AG08396 (cell line): ENCODE measurements at places on chromosomes 1 and 21.

DNA sequence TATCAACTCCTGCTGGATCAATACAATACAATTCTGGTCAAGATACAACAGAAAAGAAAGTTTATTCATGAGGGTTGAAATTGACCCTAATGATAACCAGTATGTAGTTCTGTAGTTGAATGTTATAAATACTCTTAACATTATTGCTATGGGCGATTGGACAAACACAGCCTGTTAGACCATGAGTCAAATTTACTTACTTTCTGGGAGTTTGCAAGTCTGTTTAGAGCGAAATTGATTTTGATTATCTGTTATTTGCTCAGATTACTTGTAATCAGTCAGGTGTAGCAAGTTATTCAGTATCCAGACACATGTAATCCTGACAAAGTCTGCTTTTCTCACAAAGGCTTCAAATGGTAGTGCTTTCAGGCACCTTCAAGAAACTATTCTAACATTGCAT is 216.6 kb upstream of the B3GALT2 start:
- no peak for DNase-seq

DNA sequence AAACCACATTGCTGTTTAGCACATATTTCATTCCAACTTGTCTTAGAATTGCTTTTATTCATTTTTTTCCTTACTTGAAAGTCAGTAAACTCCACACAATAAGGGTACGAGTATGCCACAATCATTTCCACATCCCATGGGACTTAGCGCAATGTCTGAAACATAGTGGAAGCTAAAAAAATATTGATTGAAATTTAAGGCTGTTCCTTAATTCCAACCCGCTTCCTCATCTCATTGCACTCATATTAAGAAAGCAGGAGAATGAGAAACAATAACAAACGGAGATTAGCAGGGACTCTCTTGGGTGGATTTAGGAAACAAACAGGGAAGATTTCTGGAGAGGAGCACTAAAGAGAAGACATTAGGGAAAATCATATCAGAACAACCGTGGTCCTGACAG is 39.3 kb upstream of the RGS4 start:
- no peak for DNase-seq

DNA sequence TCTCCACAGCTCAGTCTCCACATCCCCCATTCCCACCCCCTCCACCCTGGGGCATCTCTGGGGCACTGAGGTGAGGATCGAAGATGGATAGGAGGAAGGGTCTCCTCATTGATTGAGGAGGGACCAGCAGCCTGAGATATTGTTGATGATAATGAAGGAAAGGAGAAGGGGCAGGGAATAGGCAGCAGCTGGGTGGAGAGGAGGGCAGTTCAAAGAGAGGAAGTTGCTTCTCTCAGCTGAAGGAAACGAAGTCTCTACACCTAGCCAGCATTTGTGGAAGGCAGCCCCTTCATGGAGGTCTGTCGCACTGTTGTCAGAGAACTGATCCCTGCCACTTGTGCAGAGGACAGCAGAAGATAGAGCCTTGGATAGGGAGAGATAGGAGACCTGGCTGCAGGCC is 5.7 kb downstream of the KNCN start:
- DNase-seq = no peak

DNA sequence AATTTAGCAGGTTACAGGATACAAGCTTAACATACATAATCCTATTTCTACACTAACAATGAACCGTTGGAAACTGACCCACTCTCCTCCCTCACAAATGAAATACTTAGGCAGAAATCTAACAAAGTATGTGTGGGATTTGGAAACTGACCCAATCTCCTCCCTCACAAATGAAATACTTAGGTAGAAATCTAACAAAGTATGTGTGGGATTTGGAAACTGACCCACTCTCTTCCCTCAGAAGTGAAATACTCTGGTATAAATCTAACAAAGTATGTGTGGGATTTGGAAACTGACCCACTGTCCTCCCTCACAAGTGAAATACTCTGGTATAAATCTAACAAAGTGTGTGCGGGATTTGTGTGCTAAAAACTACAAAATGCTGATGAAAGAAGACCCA is 60.3 kb downstream of the TRAF5 start:
- no peak for DNase-seq

- DNase-seq = no peak
These were observed 383.1 kb upstream of the ESRRG start for GRCh38 chr1:217106231-217106901.

DNA sequence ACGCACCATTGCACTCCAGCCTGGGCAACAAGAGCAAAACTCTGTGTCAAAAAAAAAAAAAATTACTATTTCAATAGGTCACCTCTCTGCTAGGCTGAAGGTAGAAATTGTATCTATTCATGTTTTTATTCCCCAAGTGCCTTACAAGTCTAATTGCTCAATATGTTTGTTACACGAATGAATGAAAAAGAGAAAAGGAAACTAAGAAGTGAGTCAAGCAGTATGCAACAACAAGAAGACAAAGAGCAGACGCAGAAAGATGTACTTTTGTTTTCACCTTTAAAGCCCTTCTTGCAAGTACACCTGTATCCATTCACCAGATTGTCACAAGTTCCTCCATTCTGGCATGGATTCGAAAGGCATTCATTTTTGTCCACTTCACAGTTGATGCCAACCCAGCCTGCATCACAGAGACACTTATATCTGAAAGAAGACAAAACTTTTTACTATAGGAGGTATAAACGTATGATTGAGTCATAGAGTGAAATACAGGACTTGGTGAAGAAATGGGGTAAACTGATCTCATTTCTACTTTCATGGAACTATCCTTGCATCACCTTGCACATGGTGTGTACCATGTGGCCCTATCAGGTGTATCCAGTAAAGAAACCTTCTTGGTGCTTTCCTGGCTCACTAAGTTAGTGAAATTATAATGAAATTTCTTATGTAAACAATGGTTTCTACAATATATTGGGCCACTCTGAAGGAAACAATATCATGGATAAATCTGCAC is 57.1 kb upstream of the ADAM30 start:
- no peak for DNase-seq

DNA sequence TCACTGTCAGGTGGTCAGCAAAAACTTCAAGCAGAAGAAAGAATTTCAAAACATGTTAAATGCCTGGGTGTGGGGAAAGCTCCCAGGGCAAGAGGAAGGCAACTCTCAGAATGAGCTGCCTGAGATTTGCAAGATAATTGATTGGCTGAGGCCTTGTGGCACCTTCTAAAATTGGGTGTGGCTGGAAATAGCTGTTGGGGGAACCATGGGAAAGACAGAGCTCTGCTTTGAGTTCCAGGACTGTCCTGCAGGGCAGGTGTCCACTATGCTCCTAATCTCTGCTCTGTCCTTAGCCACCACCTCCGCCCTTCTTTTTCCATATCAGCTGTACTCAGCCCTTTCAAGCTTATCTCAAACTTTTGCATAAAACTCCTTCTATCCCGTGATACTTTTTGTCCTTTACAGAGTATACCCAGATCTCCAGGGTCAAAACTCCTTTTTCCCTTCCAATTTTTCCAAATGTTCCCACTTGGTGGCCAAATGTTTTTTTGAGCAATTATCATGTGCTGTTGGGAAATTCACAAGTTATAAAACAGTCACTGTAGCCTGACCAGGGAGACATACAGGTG is 23.8 kb upstream of the PPP2R5A start:
- no peak for DNase-seq

- DNase-seq = no peak
These were observed 171.4 kb downstream of the TGFB2 start for GRCh38 chr1:218516526-218516925.

DNA sequence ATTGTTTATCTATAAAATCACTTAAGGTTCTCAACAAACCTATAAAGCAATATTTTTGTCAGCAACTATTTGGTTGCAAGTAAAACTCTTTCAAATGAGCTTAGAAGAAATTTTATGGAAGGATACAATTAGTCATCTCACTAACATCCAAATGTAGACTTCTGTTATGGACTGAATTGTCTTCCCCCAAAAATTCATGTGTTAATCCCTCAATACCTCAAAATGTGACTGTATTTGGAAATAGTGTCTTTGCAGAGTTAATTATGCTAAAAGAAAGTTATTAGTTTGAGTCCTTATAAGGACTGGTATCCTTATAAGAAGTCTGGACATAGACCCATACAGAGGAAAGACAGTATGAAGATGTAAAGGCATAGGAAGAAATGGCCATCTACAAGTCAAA is 357.8 kb upstream of the PRMT6 start:
- no peak for DNase-seq

DNA sequence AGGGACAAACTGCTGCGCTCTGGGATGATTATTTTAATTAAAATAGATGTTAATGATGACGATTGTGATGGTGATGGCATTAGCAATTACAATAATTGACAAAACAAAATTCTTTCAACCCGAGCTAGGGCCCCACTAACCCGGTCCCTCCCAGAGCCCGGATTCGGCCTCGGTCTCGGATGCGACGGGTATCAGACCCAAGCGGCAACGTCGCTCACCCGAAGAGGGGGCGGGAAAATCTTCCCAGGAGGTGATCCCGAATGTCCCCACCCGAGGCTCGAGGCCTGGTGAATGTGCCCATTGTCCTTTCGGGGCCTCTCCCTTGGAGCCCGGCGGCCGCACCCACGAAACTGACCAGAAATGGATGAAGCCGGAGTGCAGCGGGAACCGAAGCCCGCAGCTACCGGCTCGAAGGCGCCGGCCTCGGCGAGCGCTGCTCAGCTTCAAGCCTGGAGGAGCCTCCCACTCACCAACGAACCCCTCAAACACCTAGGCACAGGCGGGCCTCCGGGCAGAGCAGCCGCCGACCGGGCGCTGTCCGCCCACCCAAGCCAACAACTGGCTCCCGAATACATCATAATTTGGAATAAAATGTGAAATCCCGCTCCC is 1.2 kb downstream of the TAL1 start:
- DNase-seq = peak; percentile 12

- DNase-seq = no peak
These were observed 118.6 kb downstream of the LRIG2 start for GRCh38 chr1:113191579-113192076.

- DNase-seq = no peak
These were observed 133.7 kb upstream of the COL6A1 start for GRCh38 chr21:45847870-45848269.

DNA sequence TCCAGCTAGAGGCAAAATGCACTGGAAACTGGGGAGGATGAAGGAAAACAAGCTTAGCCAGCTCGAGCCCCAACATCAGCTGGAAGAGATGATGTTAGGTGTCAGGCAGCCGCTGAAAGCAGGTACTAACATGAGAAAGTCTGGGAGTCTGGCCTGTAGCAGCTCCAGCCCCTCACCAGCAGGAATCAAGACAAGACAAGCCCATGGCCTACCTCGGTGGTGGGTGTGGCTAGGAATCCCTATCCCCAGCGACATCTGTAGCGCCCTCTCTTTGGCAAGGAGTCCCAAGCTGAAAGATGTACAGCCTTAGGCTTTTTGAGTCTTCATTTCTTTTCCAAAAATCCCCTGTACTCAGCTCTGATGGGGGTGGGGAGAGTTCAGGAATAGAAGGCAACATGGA is 2.6 kb downstream of the DLGAP3 start:
- DNase-seq = no peak

DNA sequence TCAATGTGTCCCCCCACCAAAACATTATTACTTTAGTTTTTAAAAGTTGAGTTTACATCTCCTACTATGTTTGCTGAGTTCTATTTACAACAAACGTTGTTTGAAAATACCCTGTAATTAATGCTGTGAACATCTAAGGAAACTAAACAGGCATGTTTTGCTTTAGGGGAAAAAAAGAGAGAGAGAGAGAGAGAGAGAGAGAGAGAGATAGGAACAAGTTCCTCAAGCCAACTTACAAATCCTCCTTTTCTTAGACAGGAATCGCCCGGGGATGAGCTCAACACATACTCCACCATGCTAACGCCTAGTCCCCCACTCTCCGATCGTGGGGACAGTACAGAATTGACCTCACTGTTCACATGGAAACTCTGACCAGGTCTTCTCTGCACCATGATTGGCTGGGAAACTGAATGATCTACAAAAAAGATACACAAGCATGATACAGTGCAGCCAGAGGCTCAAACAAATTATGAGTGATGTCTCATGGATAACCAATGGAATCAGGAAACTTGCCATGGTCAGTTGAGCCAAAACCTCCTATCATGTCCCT is 59.8 kb downstream of the PUM1 start:
- no peak for DNase-seq

- DNase-seq = no peak
These were observed 108.9 kb upstream of the ADAR start for GRCh38 chr1:154716614-154717527.

DNA sequence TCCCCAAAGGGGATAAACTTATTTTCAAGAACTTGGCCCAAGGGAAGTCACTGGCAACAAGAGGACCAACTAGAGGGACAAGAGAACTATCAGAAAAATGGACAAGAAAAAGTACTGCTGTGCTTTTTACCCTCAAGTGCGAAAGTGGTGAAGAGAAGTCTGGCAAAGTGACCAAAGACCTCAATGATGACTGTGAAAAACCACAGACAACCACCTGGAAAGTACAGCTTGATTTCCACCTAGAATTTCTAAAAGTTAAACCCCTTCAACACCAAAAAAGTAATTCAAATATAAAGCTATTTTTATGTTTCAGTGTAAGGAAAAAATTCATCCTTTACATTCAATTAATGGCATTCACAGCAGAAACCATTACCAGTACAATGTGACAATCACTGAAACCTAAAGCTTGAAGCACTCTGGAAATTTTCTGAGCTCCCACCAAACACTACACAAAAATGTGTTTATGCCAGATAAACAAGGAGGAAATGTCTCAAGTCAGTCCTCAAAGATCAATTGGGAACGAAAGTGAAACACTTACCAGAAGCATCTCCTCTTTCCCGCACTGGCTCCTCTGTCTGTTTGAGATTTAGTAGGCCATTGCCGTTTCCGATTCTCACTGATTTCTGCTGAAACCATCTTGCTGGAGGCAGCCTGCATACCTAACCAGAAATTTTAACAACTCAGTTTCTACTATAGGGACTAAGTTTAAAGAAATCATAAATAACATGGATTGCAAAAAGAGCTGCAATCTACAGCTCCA is 8.3 kb downstream of the SDE2 start:
- DNase-seq = no peak

GRCh38 chr1:64077281-64077940 is 126.0 kb upstream of the UBE2U start:
- DNase-seq = no peak

GRCh38 chr1:4652631-4653327 is 1.6 kb upstream of the AJAP1 start:
- peak; percentile 89 for DNase-seq

- peak; percentile 23 for DNase-seq
These were observed 201.1 kb downstream of the MATN1 start for GRCh38 chr1:30522031-30523004.

- DNase-seq = no peak
These were observed 302.7 kb downstream of the GRIK1 start for GRCh38 chr21:29637134-29637533.

DNA sequence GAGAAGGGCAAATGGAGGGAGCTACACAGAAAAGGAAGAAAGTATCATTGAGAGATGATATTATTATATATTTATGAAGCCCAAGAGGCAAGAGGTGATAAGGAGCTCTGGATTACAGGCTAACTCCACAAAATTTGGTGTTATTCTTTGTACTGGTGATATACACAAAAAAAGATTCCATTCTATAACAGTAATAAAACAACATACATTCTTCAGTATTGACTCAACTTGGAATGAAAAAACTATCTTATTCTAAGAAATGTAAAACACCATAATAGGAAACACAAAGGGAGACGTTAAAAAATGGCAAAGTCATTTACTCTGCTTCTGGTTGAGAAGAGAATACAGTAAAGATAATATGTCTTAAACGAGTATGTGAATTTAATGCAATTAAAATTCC is 99.4 kb downstream of the TEX35 start:
- DNase-seq = peak; percentile 44

GRCh38 chr1:207362962-207363860 is 41.7 kb downstream of the CD55 start:
- peak; percentile 33 for DNase-seq
